Left hindlimb (tissue), 1 donor: ENCODE measurements at places on chromosomes 6 and 20.

DNA sequence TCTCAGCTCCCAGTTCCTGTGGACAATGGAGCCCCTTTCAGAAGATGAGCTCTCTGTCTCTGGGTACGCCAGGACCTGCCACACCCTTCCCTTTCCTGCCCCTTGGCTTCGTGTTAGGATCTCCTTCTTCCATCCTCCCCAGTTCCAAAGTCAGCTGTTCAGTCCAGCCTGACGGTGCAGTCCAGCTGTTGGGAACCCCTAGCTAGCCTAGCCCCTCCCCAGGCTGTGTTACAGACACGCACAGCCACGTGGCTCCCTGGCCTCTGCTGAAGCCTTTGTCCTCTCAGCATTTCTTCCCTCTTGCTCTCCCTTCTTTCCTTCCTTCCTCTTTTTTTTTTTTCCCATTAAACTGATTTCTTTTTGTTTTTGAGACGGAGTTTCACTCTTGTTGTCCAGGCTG lies 12.4 kb upstream of the TFAP2C start:
- DNase-seq, result no peak

DNA sequence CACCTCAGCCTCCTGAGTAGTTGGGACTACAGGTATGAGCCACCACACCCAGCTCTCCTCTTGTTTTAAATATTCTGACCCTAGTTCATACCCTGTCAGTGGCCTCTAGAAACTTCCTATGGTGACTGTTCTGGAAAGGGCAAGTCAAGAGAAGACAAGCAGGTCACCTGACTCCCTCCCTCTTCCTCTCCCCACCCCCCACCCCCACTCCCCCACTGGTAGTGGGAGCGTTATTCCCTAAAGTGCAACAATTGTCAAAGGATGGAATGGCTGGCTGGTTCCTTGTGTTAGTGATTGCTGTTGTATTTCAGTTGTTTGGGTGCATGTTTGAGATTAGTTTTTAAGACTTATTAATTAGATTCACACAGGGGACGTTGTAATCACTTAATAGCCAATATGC lies 136.1 kb downstream of the CARMIL1 start:
- DNase-seq, result no peak

DNA sequence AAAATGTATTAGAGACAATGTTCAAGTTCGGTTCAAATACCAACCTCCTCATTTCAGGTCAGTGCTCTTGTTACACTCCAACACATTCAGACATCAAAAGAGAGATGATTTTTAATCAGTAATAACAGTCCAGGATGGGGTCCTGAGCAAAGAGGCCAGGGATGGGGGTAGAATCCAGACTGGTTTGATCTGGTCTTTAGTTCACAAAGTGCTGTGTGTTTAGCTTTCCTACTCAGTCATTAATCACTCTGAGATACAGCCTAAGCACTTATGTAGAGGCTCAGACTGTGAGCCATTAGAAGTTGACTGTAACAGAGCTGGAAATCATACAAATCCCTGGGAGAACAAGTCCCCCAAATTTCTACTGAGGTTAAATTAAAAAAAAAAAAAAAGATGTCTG lies 241.6 kb downstream of the PTPRK start:
- no peak for DNase-seq

- no peak for DNase-seq
These were observed 69.5 kb upstream of the FOXQ1 start for GRCh38 chr6:1242446-1242845.

DNA sequence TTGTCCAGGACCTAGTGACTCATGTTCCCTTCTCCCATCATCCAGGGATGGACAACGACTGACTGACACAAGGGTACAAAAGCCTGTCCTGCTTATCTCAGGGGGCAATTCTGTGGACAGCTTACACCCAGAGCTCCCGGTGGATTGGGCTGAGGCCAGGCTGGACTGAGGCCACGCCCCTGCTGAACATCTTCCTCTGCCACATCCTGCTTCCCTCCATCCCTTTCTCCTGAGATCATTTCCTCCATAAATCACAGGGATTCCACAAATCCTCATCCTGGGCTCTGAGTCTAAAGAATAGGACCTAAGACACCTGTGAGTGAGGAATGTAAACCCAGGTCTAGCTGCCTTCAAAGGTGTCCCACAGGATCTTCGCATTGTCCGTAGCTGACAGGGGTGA lies 30.4 kb upstream of the RNF24 start:
- no peak for DNase-seq

DNA sequence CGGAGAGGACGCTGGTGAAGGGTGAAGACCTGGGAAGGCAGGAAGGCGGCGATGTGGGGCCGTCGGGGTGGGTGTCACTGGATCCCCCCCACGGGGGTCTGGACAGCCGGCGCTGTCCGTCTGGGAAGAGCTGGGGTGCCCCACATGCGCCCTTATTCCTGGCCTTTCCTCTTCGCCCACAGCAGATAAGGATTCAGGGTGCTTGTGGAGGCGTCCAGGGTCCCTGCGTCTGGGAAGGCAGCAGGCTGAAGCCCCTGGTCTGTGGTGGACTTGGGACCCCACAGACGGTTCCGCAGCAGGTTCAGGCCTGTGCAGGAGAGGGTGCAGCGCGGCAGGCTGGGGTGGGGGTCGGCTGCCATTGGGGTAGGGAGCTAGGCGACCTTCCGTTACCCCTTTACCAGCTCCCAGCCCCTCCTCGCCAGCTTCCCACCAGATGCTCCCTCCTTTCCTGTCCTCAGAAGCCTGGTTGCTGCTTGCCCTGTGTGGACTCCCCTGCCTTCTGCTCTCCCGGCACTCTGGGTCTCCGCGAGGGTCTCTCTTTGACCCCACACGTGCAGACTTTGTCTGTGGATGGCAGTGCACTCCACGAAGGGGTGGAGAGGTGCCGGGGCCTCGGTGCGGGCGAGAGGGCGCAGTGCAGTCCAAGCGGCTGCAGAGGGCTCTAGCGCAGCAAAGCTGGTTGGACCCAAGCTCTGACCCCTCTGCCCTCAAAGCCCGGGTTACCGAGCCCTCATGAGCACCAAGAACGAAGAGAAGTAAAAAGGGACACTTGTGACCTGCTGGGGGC lies 2.1 kb upstream of the GATA5 start:
- no peak for DNase-seq
